ENCODE measurements at places on chromosomes 16 and 17.

DNA sequence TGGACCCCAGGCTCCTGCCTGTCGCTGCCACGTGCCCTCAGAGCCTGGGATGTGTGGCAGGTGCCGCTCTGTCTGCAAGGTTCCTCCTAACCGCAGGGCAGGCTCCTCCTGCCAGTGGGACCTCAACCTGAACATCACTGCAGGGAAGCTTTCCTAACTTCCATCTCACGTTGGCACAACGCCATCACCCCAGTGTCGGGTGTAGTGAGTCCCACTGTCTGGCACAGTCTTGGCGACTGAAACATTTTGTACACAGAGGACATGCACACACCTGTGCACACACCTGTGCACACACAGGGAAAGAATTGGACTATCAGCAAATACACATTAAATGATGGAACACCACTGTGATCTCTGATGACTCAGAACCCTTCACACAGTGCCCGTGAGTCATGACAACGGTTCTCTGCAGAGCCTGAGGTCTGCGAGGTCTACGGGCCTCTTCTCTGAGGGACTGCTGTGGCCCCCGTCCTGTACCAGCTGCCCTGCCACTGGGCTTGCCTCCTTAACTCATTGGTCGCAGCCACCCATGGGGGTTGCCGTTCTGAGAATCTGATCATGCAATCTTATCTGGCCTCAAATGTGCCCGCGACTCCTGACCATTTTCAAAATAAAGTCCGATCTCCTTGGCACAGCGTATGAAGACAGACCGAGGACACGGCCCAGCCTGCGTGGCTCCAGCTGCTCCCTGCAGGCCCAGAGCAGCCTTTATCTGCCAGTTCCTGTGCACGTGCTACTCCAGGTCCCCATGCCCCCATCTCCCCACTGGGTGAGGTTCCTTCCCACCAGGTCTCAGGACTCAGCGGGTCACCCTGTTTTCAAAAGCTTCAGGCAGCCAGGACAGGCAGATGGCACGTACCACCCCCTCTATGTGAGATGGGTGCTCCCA lies 7.6 kb downstream of the CCDC57 start:
- DNase-seq: no peak

DNA sequence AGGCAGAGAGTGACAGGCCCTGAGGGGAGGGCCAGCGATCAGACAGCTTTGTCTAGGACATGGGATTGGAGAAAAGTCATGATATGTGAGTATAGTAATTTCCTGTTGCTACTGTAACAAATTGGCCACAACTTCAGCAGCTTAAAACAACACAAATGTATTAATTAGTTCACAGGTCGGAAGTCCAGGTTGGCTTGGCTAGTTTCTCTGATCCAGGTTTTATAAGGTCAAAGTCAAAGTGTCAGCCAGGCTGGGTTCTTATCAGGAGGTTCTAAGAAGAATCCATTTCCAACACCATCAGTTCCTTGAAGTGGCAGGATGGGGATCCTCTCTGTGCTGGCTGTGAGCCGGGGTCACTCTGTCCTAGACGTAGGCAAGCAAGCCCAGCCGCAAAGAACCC lies 76.2 kb upstream of the SEC14L1 start:
- DNase-seq: no peak

DNA sequence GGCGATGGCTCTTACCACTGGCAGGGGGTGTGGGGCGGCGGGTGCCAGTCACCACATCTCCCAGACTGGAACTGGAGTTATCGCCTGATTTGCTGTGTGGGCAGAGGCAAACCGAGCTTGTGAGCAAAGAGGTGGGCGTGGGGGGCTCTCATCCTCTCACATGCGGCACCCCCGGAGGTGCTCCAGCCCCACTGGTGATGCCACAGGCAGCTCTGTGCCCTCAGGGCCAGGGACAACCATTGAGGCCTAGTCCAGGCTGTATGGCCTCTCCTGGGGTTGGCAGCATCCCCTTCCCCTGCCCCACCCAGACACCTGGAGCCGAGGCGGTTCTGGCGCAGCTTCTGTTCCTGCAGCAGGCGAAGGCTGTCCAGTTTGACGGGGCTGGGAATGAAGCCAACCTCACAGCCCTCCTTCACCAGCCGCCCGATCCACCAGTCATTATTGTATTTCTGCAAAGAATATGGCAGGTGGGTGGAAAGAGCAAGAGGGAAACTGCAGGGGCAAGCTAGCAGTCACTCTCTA lies 10.9 kb downstream of the CACNB1 start:
- DNase-seq: no peak

DNA sequence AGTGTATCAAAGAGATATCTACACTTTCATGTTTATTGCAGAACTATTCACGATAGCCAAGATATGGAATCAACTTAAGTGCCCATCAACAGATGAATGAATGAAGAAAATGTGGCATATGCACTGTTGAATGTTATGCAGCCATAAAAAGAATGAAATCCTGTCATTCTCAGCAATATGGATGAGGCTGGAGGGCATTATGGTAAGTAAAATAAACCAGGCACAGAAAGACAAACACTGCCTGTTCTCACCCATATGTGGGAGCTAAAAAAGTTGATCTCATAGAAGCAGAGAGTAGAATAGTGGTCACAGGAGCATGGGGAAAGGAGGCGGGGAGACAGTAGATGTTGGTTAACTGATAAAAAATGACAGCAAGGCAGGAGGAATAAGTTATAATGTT lies 561.8 kb downstream of the TOX3 start:
- DNase-seq: no peak
